ENCODE measurements at places on chromosomes 2 and 18.

GRCh38 chr2:73112026-73112912, 479 bp downstream of the RAB11FIP5 start:
- no peak for DNase-seq

DNA sequence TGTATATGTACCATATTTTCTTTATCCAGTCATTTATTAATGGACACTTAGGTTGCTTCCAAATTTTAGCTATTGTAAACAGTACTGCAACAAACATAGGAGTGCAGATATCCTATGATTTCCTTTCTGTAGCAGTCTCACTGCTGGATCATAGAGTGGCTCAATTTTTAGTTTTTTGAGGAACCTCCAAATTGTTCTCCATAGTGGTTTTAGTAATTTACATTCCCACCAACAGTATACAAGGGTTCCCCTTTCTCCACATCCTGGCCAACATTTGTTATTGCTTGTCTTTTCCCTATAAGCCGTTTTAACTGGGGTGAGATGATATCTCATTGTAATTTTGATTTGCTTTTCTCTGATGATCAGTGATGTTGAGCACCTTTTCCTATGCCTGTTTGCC, 114.3 kb downstream of the TMEM17 start:
- no peak for DNase-seq

DNA sequence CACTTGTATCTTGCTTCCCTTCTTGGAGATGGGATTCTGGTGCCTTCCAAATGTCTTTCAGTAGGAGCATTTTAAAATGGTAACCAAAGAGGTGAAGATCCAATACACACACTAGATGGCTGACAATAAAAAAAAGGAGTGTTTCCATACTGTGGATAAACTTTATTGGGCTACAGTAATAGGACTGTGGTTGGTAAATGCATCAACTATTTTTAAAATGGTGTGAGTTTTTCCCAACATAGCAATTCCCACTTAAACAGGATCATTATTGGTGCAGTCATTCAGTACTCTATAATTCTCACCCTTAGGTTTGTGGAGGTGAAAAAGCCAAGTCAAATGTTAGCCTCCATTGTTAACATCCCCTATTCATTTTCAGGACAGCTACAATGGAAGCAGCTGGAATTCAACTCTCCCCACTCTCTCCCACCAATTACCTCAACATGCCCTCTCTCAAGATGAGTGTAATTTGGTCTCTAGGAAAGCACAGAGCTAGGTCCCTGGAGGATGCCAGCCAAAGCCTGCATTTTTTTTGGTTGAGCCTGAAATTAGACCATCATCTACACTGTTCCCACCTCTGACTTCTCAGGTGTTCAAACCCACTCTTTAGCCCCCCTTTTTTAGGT, 273.3 kb downstream of the TCF4 start:
- no peak for DNase-seq

GRCh38 chr2:42942214-42942989, 150.0 kb upstream of the HAAO start:
- DNase-seq: no peak

- no peak for DNase-seq
These were observed 111.9 kb downstream of the MRO start for GRCh38 chr18:50707855-50708469.

GRCh38 chr2:43278564-43279220, 52.3 kb upstream of the ZFP36L2 start:
- DNase-seq: no peak

GRCh38 chr2:231765496-231765929, 15.6 kb downstream of the PDE6D start:
- no peak for DNase-seq

- no peak for DNase-seq
These were observed 242.7 kb downstream of the CNTNAP5 start for GRCh38 chr2:124267794-124268193.

GRCh38 chr2:10985260-10985659, 73.5 kb downstream of the KCNF1 start:
- DNase-seq: no peak

DNA sequence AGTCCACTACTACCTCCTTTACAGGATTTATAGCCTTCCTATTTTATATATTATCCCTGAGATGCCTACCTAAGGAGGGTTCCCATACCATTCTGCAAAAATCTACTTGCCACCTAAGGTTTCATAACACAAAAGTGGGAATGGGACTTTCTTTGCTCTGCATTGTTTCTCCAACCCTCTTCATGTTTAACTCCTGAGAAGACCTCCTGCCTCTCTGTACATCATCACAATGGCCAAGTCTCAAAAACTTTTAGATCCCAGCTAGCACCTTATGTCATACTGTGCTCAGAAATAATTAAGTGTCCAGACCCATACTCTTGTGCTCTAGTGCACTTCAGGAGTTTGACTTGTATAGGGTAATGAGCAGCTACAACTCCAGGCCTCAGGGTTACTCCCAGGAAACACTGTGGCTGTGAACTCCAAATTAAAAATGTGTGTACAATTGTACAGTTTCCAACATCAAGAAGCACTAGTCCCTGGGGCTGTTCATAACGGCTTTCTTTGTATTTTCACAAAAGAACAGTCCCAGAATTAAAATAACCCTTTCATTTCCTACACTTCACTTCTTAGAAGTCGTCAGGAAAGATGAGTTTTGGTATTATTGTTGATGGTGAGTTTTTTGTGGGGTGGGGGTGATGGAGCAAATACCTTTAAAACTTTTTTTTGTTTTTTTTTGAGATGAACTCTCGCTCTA, 39.4 kb downstream of the METAP1D start:
- no peak for DNase-seq

Measured in globus pallidus (tissue), 1 donor.